GM12891 (cell line): ENCODE measurements at places on chromosomes 7 and 10.

DNA sequence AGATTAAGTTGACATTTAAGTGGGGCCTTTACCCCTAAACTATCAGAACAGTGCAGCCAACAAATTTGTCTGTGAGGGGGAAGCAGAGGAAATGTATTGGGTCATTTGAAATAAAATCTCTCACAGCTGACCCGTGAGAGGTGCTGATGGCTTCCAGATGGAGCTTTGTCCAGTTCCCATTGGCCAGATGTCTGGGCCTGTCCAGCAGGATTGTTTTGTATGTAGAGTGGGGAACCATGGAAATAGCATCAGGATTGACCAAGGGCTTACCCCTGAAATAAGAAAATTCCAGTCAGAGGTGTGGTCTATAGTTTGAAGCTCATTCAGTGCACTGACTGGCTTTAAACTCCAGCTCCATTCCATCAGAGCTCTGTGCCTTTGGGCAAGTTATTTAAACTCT lies 50.6 kb downstream of the INHBA start:
- no peak for DNase-seq

DNA sequence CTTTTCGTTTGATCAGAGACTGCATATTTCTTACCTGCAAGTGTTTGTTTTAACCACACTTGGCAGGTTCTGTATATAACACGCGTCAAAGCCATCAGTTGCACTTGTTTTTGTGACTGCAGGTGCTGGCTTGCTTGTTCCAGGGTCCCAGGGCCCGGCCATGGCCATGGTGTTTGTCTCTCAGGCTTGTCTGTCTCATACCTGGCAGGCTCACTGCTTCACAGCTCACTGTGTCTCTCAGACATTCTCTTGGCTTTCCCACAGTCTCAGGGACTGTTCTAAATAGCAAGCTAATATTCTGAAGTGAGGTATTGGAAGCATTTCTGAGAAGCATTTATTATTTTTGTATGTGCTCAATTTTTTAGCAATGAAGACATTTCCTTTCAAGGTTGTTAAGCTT lies 46.9 kb downstream of the GPR141 start:
- no peak for DNase-seq

DNA sequence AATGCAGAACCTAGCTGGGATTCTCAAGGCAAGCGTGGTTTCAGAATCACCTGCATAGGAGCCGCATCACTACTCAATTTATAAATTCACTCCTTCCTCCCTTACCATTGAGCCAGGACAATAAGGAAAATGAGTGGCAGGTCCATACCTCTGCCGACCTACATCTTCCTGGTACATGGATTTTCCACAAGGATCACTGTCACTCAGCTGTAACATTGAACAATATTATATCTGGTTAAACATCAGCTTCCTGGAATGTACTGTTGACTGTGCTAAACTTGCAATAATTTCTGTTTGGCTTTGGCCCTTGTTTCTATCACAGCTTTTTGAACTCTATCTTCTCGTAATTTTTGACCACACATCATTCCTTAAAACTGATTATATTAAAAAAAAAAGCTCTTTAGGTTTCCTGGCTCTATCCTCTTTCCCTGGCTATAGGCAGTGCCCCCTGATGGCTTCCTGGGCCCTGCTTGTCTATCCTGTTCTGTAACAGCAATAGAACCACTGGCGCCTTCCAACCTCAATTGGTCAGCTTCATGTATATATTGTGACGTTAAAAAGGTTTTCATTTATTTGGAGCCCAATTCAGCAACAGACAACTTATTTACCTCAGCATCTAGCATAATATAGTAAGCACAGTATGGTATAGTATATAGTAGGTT lies 59.2 kb downstream of the RNLS start:
- no peak for DNase-seq

DNA sequence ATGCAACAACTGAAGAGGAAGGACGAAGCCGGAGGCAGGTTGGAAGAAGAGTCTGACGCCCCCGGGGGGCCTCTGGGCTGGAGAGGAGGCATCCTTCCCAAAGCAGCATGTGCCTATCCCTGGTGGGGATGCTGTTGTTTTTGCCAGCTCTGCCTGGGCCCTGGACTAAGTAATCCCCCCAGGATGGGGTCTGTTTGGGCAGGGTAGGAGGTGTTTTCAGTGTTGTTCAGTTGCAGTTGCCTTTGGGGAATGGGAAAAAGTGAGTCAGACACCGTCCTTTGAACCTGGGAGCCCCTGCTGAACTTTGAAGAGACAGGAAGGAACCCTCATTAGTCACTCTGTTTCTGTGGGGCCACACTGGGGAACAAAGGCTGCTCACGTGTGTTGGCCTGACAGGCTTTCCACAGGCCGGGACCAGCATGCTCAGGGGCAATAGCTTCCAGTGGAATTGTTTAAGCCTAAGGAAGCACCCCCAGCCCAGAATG lies 35.2 kb upstream of the GDF10 start:
- no peak for DNase-seq

- no peak for DNase-seq
These were observed 706.6 kb downstream of the INHBA start for GRCh38 chr7:40996233-40996677.
